Hematopoietic multipotent progenitor cell treated with erythropoietin and hydrocortisone succinate and interleukin-3 and kit ligand, for 6 days (in vitro differentiated cells): ENCODE measurements at places on chromosomes 7 and 10.

DNA sequence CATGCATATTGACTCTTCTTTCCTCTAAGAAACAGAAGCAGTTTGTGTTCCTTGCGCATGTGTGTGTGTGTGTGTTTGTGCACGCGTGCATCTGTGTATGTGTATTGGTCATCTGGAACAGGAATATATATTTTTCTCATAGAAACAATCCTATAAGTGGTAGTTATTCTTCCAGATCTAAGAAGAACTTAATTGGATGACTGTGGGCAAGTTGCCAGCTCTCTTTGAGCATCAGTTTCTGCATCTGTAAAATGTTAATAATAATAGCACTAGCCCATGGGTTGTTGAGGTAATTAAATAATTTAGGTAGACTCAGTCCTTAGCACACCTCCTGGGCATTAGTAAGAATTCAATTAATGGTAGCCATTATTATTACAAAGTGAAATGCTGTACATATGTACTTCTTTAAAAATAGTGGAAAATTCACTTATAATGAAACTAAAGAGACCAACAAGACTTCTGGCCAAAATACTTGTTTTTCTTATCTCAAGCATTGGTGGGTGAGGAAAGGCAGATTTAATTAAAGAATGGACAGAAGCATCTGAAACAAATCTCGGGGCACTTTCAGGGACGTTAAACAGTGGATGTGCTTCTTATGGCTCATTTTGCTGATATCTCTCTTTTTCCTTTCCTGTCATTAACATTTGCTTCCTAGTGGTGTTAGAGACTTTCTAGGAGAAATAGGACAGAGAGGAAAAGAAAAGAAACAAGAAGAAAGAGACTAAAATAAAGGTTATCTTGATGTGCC, 124.9 kb upstream of the HABP2 start:
- DNase-seq = no peak

- DNase-seq = no peak
Observed at GRCh38 chr7:105639667-105640493, 58.6 kb upstream of the EFCAB10 start.

DNA sequence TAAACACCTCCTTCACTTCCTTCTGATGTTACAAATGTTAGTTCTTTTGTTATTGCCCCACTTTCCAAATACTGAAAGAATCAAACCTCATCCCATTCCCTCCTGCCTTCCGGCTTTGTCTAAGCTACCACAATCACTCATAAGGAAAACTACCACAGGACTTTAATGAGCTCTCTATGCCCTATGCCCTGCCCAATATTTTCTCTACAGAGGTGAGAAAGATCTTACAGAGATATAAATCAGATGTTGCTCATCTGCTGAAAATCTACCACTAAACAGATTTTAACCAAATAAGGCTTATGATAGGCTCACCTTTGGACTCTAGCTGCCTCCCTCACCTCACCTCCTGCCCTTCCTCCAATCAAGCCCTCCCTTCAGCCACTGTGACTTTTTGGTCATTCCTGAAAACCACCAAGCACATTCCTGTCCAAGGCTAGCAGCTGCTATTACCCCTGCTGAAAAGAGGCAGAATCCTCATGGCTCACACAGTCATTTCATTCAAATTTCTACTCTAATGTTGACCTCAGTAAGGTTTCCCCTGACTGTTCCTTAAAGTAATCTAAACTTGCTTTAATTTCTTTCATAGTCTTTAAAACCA, 7.7 kb downstream of the ZNF33B start:
- no peak for DNase-seq

GRCh38 chr10:53977267-53977666, 823.8 kb downstream of the PCDH15 start:
- no peak for DNase-seq

DNA sequence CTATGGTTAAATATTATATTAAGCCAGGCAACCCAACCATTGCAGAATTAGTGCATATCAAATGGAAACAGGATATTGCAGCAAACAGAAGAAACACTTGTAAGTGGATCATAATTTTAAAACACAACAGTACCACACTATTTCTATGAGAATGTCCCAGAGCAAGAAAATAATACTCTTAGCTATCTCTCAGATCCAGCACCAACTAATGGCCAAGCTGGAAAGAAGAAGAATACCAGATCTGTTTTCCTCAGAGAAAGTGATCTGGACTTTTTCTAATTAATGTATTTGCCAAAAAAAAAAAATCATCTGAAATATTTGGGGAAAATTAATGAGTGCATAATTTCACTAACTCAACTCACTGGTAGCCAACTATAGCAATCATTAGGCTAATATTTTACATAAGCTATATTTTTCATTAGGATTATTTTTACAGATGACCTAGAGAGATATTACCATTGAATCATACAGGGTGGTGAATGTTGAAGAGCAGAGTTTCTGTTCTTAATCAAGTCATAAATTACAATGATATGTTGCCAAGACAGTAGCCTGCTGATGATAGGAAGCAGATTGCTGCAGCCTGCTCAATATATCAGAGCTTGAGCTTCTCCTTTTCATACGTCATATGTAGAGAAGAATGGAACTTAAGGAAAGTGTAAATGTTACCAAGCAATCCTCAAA, 995.4 kb upstream of the LRRN3 start:
- no peak for DNase-seq

- no peak for DNase-seq
Observed at GRCh38 chr10:60141896-60142559, 235.7 kb upstream of the CCDC6 start.

- DNase-seq = peak; percentile 18
Observed at GRCh38 chr7:123437447-123437995, 96.9 kb downstream of the IQUB start.

DNA sequence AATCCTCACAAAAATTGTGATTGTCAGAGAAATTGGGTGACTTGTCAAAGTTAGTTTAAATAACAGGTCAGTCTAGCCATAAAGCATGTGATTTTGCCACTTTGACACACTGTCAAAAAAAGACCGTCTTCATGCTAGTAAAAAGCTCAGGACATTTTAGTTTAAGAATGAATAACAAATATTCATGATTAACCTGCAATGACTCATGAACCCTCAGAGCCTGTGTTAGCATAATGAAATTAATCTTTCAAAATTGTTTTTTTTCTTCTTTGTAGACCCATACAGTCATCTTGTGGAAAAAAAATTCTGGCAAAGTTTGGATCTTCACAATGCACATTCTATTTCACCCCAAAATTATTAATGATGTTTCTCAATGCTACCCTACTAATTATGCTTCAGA, 255.2 kb upstream of the POT1 start:
- no peak for DNase-seq

DNA sequence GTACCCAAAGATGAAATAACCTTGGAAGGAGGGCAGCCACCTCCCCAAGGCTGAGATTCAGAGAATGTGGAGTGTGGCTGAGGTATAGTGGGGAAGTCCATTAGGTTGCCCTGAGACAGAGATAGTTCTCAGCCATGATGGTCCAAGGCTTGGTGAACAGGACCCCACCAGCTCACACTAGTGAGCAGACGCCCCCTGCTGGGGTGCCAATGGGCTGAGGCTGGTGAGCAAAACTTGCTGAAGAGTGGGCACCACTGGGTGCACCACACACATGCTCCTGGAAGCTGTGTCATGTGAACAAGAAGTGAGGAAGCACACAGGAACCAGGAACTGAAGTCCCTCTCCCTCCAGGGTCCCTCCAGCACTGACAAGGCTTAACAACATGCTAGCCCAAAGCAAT, 8.9 kb downstream of the FBXL13 start:
- DNase-seq = peak; percentile 83

DNA sequence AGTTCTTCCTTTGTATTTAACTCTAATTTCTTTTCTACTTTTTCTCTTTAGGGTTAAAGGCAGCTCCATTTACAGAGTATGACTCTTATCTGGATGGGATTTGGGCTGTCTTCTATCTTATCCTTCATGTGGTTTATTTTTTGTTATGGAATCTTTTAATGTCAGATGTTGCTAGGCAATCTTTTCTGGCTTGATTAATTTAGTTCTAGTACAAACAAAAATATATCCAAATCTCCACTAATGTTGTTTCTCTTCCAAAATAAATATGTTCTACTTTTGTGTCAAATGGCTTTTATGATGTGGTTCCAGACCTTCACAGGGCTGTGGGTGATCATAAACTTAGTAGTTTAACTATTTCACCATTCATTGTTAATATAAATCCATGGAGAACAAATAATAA, 246.9 kb downstream of the AHR start:
- DNase-seq = no peak

DNA sequence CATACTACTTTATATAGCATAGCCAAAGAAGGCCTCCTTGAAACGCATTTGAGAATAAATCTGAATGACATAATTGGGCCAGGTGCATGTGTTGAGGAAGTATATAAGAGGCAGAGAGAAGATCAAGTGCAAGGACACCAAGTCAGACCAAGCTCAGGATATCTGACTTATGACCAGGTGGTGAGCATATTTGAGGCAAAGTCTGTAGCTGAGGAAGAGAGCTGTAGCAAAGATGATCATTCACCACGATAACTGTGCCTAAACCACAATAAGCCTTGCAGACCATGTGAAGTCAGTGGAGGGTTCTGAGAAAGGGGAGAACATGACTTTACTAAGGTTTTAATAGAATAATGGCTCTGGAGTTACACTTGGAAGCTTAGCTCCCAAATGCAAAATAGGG, 292.3 kb downstream of the SORCS1 start:
- peak; percentile 5 for DNase-seq

GRCh38 chr10:3647074-3647473, 137.9 kb downstream of the KLF6 start:
- DNase-seq = no peak

DNA sequence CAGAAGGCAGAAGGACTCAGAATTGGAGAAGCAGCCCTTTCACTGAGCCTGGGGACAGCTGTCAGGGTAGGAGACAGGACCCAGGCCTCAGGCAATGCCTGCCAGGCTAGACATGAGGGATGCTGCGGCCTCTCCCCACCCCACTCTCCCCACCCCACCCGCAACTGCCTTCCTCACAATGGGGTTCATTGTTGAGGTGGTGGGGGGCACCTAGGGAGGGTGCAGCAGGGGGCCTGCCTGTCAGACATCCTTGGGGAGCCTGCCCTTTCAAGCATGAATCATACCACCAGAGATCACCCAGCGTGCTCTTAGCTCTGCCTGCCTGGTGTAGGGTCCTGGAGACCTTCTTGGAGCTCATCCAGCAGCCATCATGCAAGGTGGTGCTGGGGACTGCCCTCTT, at the start of gene C10orf62:
Gene C10orf62, plus strand, starts transcription at position 243 of the 400 bp plus-strand sequence. CDS start 177 bp downstream, outside the sequence.
- DNase-seq = no peak

- no peak for DNase-seq
Observed at GRCh38 chr7:99383791-99384370, 9.4 kb downstream of the ARPC1B start.

DNA sequence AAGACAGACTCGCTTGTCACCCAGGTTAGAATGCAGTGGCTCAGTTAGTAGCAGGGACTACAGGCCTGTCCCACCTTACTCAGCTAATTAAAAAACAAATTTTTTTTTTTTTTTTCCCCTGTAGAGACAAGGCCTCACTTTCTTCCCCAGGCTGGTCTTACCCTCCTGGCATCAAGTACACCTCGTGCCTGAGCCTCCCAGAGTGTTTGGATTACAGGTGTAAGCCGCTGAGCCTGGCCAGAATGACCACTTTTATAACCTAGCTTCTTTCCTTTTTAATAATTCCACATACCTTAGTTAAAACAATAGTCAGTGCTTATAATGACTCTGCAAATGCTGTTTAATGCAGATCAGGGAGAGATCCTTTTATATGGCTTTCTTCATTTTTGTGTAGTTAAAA, 31.3 kb downstream of the RSBN1L start:
- DNase-seq = no peak

- no peak for DNase-seq
Observed at GRCh38 chr7:107315716-107316220, 147.0 kb downstream of the HBP1 start.

- peak; percentile 59 for DNase-seq
Observed at GRCh38 chr7:51369746-51370145, 53.1 kb upstream of the COBL start.

- no peak for DNase-seq
Observed at GRCh38 chr7:132521423-132521822, 54.8 kb downstream of the PLXNA4 start.

DNA sequence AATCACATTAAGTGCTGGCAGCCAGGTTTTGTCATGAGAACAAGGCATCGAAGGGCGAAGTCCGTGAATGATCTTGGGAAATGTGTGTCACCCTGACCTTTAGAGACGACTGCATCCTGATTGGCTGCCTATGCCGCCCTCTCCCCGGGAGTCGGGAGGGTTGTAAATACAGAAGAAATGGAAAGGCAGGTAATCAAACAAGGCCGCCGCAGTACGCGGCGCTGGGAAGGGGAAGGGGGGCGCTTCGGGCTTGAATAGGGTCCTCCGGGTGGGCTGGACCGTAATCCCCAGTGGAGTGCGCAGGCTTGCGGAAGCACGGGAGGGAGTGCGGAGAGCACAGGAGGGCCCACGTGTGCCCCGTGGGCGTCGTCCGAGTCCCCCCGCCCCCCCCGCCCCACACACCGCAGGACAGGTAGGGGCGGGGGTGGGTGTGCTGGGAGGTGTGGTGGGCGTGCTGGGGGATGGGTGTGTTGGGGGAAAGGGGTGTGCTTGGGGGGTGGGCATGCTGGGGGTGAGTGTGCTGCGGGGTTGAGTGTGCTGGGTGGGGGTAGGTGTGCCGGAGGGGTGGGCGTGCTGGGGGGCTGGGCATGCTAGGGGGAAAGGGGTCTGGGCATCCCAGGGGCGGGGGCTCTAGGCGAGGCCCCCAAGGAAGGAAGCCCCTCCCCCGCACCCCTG, 169.4 kb downstream of the ARHGAP12 start:
- DNase-seq = peak; percentile 26

DNA sequence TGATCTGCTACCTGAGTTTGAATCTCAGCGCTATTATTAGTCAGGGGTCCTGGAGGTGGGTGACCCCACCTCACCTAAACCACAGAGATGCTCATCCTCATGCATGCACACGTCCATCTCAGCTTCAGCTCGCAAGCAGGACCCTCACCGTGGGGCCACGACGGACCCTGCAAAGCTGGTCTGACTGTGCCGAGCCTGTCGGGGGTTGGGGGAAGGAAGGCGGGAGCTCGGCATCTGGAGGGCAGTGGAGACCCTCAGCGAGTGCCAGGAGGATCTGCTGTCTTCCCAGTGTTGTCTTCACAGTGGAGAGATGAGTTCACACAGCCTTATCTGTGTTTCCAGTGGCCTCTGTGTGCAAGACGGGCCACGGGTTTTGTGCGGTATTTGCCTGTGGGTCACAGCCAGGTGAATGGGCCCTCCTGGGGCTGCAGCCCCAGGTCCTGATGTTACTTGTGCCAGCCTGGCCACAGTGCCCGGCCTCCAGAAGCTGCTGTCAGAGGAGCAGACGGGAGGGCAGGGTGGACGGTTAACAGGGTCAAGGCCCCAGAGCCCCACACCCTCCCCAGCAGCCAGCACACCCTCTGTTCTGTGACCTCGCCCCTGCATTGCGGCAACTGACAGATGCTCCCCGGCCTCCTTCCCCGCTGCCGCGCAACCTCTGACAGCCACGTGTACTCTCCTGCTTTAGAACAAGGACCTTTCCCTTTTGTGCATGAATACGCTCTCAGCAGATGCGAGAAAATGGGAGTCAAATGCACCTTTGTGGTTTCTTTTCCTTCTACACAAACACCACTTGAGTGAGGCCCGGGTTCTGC, 528.8 kb downstream of the DNAJB6 start:
- no peak for DNase-seq

- no peak for DNase-seq
Observed at GRCh38 chr10:42936580-42936979, 140.3 kb upstream of the RET start.

- no peak for DNase-seq
Observed at GRCh38 chr10:47178537-47179290, 121.3 kb upstream of the GDF10 start.
